ENCODE measurements at places on chromosomes 16 and 17.
A peak's percentile ranks its signal among the peaks of the same experiment; 100 is the strongest.

- no peak for DNase-seq
Measured at GRCh38 chr16:86281421-86281820, 228.9 kb upstream of the FOXF1 start.

GRCh38 chr16:69718111-69718764 is 8.1 kb downstream of the NQO1 start:
- DNase-seq = no peak

DNA sequence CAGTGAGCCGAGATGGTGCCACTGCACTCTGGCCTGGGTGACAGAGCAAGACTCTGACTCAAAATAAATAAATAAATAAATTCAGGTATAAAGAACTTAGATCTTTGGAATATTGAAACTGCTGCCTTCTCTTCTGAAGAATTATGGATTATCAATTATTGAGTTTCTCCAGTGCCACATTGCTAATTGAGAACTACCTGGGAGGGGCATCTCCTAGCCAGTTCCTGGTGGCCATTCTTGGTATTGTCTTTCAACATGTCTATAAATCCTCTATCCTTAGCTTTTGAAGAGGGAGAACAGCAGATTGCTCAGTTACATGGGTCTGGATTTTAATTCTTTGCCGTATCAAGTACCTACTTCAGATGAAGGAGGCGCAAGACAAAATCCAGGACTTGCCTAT is 29.2 kb downstream of the CALCOCO2 start:
- DNase-seq = no peak

- DNase-seq = peak; percentile 60
Measured at GRCh38 chr17:74368341-74369081, 1.2 kb downstream of the GPR142 start.

GRCh38 chr17:55303701-55304145 is 39.0 kb downstream of the HLF start:
- no peak for DNase-seq

DNA sequence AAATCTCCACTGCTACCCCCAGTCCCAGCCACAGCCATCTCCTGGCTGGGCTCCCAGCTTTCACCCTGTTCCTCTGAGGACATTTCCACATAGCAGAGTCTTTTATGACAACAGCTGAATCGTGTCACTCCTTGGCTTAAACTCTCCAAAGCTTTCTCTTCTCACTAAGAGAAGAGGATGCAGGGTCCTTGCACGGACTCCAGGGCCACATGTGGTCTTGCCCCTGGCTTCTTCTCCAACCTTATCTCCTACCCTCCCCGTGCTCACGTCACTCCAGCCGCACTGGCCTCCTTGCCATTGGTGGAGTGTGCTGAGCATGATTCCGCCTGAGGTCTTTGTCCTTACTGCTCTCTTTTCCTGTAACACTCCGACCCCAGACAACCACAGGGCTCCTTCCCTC is 39.9 kb upstream of the CCDC182 start:
- DNase-seq = no peak

DNA sequence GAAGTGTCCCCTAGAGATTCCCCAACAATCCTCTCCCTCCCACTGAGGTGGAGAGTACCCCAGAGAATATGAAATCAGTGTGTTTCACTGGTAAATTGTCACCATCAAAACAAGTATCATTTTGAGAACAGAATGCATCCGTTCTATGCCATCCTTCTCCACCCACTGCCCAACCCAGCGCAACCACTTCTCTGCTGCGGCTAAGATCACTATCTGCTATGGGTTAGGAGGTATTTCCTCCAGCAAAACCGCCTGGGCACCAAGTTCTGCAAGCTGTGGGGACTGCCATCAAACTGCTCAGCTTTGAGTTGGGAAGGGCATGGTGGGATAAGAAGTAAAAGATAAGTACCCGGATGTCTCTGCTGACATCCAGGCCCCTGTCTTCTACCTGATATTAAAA is 24.4 kb downstream of the CNTNAP1 start:
- DNase-seq = no peak

DNA sequence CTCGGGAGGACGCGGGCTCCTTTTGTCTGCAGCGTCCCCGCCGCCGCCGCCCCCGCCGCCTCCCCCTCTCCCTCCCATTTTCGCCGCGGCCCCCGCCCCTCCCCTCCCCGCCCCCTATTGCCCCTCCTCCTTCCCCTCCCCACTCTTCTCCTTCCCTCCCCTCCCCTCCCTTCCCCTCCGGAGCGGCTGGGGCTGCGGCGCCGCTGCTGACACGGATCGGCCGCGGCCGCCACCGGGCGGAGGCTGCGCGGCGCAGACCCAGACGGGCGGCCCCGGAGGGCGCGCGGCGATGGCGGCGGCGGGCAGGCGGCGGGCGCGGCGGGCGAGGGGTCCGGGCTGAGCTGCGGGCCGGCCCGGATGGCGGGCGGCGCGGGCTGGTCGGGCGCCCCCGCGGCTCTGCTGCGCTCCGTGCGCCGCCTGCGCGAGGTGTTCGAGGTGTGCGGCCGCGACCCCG is at the start of gene RAB11FIP4:
RAB11FIP4 (plus strand) TSS at position 180 of the 454 bp plus-strand sequence; CDS start at position 358, 178 bp downstream.
- peak; percentile 7 for DNase-seq

- no peak for DNase-seq
Measured at GRCh38 chr17:969811-970355, 9.7 kb downstream of the NXN start.

DNA sequence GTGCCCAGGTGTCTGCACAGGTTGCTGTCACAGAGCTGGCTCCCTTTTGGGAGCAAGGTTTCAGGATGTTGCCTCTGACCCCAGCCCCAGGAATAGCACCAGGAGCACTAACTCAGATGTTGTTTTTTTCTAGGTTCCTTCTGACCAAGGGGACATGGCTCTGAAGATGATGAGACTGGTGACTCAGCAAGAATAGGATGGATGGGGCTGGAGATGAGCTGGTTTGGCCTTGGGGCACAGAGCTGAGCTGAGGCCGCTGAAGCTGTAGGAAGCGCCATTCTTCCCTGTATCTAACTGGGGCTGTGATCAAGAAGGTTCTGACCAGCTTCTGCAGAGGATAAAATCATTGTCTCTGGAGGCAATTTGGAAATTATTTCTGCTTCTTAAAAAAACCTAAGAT is 28.1 kb downstream of the SCPEP1 start:
- no peak for DNase-seq

GRCh38 chr16:31127182-31127581 is 8.3 kb downstream of the PRSS8 start:
- DNase-seq = no peak

GRCh38 chr17:73099511-73099910 is 7.0 kb upstream of the SLC39A11 start:
- DNase-seq = peak; percentile 59

DNA sequence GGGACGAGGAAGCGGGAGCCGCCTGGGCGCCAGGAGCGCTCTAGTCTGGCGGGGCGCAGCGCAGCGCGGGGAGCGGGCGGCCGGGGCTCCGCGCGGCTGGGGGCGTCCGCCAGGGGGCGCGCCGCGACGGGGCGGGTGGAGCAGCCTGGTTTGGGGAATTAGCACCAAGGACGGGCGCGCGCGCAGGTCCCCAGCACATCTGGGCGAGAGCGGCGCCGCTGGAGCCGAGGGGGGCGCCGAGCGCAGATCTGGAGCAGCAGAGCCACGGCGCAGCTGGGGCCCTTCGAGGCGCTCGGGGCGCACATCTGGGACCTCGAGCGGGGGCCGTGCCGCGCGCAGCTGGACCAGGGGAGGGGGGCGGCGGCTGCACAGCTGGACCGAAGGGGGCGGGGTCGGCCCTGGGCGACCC is at the start of gene NXPH3:
NXPH3 (plus strand) TSS at position 193 of the 409 bp plus-strand sequence. CDS start 349 bp downstream, outside the sequence.
- DNase-seq = peak; percentile 77

GRCh38 chr17:79752175-79752574 is 21.4 kb downstream of the ENPP7 start:
- no peak for DNase-seq

DNA sequence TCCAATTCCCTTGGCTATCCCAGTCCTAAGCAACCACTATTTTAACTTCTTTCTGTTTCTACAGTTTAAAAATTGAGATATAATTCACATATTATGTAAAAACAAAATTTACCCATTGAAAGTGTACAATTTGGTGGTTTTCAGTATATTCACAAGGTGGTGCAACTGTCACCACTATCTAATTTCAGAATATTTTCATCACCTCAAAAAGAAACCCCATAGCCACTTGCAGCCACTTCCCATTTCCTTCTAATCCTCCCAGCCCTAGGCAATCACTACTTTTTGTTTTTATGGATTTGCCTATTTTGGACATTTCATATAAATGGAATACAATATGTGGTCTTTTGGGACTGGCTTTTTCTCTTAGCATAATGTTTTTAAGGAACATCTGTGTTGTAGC is 36.1 kb upstream of the NACA2 start:
- no peak for DNase-seq

DNA sequence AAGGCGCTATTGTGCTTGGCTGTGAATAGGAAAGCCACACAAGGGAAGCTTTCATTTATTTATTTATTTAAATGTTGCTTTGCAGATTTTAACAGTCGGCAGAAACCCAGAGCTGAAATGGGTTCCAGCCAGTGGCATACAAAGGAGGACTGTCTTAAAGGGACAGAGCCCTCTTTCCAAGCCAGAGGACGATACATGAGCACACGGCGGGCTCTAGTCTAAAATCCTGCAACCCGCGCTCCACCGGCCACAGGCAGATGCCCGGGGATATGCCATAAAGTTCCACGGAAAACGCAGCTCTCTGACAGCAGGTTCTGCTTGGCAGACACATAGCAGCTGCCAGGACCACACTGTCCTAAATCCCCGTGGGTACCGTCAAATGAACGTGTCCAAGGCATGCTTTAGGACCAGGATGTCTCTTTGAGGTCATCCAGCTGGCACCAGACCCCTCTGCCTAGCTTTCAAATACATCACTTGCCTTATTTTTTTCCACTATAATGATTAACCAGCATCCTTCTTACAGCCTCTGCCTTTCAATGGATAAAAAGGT is 64.6 kb downstream of the CYTH1 start:
- DNase-seq = no peak

GRCh38 chr16:68592466-68593337 is 52.4 kb upstream of the CDH3 start:
- DNase-seq = peak; percentile 23

DNA sequence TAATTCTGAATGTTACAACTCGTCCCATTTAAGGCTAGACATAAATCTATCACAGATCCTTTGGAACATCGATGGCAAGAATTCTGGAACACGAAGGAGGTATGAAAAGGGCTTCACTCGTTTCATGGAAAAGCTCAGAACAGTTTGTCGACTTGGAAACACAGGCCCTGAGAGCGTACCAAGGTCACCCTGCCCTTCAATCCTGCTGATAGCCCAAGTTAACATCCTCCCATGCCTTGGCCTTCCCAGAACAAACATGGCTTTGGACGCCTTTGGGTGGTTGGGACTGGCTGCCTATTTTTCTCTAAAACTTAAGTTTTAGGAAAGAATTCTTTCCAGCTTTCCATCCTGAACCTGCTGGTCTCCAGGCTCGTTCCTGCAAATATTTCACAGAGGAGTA is 396.1 kb downstream of the MAF start:
- DNase-seq = no peak

DNA sequence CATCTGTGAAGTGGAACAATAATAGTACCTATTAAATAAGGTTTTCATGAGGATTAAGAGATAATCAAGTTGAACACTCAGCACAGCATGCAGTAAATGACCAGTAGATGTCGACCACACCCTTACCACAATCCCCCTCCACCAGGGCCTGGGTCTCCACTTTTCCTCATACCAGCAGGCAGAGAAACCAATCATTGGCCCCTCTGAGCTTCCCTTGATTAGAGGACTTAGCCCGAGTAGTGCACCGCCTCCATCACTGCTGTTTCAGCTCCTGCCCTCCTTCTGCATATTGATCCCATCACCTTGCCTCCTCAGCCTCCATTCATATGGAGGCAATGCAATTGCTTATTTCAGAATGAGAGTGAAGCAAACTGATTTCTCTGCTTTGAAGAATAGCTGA is 96.5 kb upstream of the CDH11 start:
- DNase-seq = no peak

- DNase-seq = no peak
Measured at GRCh38 chr17:37741341-37742115, 3.3 kb downstream of the HNF1B start.

- DNase-seq = no peak
Measured at GRCh38 chr17:50093246-50093645, 1.9 kb upstream of the PDK2 start.

- DNase-seq = no peak
Measured at GRCh38 chr16:30692396-30693064, 6.4 kb upstream of the SRCAP start.

DNA sequence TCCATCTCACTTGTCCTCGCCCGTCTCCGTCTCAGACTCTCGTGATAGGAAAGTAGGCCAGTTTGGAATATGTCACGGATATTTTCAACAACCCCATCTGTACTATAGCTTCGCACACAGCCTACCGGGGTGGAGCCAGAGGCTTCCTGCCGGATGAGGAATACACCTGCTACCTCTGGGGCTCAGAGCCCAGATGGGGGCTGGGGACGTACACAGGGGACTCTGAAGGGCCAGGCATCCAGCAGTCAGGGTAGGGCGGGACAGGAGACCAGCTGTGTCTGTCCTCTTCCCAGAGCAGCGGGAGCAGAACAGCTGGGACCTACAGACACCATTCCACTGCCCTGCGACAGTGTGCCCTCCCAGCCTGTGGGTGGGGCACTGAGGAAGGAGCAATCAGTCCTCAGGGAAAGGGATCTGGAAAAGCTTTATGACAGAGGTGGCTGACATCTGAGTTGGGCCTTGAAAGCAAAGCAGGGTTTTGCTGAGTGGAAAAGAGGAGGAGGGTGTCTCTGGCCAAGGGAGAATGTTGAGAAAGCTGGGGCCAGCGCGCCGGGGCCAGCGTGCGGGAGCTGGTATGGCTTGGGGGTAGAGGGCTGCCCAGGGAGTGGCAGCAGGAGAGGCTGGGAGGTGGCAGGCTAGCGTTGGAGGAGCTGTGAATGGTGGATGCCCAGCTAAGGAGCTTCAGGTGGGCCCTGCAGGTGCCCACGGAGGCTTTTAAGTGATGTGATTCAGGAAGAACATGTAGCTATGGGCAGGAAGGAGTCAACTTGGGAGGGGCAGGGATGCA is 11.5 kb upstream of the SRCIN1 start:
- no peak for DNase-seq

DNA sequence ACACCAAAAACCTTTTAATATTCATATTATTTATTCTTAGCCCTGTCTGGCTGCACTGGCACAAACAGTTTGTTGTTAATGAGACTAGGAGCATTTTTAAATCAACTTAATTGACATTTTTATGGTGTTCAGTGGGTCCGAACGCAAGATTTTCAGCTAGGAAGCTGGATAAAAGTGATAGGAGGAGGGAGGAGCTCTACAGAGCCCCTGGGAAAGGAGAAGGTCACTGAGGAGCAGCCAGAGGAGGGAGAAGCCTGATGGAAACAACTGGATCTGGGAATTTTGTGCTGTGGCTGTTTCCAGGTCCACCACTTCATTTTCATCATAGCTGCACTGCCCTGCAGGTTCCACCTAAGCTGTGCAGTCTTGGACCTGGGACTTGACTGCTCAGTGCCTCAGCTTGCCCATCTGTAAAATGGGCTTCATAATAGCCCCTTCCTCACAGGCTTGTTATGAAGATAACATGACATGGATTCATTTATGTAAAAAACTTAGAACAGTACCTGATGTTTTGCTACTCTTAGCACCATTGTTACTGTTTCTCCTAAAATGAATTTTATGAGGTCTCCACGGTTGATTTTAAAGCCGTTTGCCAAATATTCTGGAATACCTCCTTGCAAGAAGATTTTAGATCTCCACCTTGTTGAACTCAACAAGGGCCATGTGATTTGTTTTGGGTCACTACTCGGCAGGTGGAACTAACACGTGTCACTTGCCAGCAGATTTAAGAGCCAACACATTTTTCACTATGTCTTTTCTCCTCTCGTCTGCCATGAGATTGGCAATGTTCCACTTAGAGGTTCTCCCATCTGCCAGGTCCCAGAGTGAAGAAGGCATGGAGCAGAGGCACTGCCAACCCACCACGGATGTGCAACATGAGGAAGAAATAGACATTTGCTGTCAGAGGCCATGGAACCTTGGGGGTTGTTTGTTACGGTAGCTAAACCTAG is 18.7 kb upstream of the GRIN2A start:
- no peak for DNase-seq
